Stimulated activated CD4-positive, alpha-beta T cell treated with anti-CD3 and anti-CD28 coated beads, Interleukin-2, amount 100 ng/mL, for 48 hours (primary cell): ENCODE measurements at places on chromosomes 2 and 18.

- DNase-seq = no peak
These were observed 36.0 kb downstream of the SLC14A2 start for GRCh38 chr18:45651275-45651674.

- no peak for DNase-seq
These were observed 37.2 kb upstream of the STAT1 start for GRCh38 chr2:191051177-191051576.

DNA sequence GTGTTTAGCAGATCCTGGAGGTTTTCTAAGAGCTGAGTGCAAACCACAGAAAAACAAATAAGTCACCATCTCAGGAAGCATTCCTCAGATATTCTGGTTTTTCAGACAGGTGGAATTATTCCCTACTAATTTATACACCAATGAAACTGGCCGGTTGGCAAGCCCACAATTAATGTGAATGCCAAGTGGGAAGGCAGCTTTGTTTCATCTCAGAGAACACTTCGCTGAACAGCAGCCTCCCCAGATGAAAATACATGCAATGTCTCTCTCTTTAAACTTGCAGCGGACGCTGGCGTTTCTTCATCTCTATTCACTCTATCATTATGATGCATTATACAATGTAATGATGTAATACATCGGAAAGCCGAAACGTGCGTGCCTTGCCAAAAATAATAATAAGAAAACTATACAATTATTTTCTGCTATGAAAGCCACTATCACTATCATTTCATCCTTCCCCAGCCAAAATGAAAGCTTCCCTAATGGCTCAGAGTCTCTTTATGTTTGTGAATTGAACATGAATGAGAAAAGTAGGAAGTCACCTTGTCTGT is 649.4 kb downstream of the BCL11A start:
- no peak for DNase-seq

- DNase-seq = no peak
These were observed 447.3 kb downstream of the DLGAP1 start for GRCh38 chr18:4007846-4008245.

GRCh38 chr2:71069376-71069775 is 928 bp downstream of the NAGK start:
- DNase-seq = no peak

- DNase-seq = no peak
These were observed 77.9 kb downstream of the RTP5 start for GRCh38 chr2:241947401-241947800.

GRCh38 chr2:105783972-105784371 is 39.3 kb downstream of the NCK2 start:
- no peak for DNase-seq

DNA sequence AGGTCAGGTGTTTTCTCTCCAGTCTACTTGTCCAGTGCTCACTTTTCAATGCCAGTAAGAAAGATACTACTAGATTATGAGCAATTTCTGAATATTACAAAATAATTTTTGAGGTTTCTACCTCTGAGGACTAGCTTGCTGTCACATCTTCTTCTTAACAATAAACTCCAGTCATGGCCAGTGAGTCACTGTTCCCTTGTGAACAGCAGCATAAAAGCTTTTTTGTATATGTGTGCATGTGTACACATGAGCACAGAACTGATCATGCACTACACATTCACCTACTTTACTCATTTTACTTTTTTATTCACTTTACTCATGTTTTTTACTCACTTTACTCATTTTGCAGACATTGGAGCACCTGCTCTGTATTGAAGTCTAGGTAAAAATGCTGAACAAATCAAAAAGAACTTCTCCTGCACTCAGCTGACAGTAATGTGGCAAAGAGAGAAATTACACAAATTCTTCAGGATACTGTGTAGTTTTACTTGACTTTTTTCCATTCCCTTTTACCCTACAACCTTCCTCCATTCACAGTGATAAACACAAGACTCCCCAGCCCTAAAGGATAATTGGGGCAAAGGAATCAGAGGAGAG is 28.0 kb downstream of the ST6GAL2 start:
- no peak for DNase-seq

DNA sequence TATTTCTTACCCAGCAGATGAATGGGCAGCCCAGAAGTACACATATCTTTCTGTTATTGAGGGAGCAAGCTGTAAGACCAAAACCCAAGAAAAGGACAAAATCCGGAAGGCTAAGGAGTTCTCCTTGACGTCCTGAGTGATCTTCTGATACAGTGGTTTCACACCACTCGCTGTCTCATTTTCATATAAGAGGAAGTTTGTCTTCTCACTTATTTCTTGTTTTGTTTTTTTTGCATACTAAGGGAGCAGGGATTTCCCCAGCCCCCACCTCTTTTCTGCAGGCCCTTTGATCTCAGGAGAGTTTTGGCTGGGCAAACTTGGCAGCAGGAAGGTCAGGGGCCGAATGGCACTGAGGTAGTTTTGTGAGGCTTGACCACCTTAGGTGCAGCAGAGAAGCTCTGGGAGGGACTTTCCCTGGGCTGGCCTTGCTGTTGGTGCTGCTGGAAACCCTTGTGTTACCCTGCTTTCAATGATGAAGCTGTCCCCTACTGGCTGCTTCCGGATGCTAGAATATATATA is 13.3 kb downstream of the CHRNA1 start:
- DNase-seq = no peak

DNA sequence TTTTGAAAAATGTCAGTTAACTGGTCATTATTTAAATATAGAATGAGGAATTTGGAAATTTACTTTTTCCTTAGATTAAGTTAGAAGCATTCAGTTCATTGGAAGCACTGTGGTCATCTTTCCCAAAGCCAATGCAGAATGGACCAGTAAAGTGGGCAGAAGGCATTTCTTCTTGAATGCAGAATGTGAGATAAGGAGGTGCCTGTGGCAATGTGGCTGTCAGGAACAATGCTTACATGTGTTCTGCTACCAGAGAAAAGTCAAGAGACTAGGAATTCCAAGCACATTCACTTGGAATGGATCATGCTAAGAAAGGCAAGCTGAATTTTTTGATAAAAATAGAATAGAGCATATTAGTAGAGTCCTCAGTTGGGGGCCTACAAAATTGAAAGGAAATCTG is 295.0 kb upstream of the KCNH7 start:
- no peak for DNase-seq

GRCh38 chr2:70959271-70959761 is 19.1 kb upstream of the ANKRD53 start:
- DNase-seq = no peak

GRCh38 chr2:73285159-73285739 is 971 bp upstream of the FBXO41 start:
- no peak for DNase-seq
